Activated T-cell treated with anti-CD3 and anti-CD28 coated beads for 24 hours (primary cell): ENCODE measurements at places on chromosomes 2 and 18.

GRCh38 chr2:195337597-195337996 lies 319.4 kb upstream of the SLC39A10 start:
- DNase-seq = no peak

DNA sequence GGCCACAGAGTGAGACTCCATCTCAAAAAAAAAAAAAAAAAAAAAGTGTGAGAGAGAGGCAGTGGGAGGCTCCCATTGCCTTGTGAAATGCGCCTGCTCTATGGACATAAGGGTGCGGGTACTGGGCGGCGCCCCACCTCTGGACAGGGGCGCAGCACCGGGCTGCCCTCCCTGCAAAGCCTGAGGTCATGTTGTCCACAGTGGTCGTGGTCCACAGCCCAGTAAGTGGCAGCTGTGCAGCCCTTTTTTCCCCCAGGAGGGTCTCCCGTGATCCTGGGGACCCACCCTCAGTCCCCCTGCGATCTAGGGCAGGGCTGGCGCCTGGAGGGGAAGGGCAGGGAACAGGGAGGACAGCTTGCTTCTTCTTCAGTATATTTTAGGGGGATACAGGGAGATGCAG lies 37.8 kb downstream of the LPIN1 start:
- DNase-seq = no peak

DNA sequence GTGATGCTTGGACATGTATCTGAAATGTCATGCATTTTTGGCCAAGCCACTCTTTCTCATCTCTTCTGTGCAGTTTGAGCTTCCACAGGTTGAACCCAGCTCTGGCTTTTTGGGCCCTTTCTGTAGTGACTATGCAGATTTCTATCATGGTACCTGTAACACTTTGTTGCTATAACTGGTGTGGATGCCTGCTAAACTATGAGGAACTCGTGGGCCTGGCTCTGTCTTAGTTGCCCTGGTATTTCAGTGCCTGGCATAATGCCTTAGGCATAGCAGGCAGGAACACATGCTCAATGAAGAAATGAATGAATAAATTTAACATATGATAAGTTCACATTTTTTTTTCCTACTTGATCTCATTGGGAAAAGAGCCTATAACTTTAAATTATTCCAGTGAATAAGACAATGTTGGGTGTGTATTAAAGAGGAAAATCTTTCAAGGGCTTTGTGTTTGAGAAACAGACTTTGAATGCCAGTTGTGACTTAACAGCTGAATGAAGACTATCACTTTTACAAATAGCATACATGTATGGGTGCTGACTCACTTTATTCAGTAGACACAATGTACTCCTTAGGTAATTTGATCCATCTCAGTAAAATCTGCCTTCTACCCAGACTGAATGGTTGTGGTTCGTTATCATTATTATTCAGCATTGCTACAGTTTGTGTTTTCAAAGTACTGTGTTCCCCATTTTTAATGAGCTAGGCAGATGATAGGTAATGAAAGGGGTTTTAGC lies 86.4 kb upstream of the MAP4K3 start:
- DNase-seq = no peak

DNA sequence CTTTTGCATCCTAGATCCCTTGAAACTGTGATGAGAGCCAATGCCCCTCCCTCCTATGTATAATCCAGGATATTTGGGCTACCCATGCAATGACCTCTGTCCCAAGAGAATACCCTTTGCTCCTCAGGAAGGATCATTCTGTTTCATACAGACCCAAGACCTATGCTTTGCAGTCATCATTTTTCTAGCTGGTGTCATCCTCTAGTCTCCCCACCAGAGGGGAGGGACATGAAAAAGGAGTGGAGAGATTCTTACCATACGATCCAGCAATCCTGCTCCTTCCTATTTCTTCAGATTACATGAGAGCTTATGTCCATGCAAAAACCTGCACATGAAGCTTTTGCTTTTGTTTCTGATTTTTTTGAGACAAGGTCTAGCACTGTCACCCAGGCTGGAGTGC lies 13.8 kb upstream of the GIGYF2 start:
- no peak for DNase-seq

GRCh38 chr18:45275367-45276113 lies 339.7 kb upstream of the SLC14A2 start:
- DNase-seq = no peak
